ENCODE measurements at places on chromosomes 7 and 10.

DNA sequence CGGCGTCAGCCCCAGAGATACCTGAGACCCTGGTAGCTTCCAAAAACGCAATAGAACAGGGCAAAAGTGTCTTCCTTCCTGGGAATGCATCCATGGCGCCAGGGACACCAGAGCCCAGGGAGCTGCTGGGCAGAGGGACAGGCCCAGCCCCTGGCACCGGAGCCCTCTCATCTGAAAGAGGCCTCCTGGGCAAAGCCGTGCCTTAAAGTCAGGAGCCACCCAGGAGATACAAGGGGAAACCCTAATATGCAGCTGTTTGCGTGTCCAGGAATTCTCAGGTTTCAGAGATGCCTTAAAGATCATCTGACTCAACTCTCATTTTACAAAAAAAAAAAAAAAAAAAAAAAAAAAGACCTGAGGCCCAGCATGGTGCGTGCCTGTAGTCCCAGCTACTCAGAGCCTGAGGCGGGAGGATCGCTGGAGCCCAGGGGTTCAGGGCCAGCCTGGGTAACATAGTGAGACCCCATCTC lies 28.0 kb downstream of the NUDT1 start:
- no peak for DNase-seq

GRCh38 chr10:71984126-71984808 lies 20.1 kb downstream of the CHST3 start:
- DNase-seq: no peak

DNA sequence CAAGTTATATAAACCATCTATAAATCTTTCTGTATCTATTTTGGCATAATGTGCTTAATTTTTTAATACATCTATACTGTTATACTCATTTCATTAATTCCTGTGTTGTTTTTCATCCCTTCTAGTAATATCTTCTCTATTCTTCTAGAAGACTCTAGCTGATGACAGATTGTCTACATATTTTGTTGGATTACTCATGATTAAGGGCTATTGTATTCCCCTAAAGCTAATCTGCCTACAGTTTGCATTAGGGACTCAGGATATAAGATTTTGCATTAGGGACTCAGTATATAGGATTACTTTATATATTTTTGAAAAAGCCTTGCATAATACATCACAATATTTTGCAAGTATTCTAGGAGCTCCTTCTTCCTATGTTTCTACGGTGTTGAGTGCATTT lies 8.3 kb upstream of the SEMA3A start:
- DNase-seq: no peak

DNA sequence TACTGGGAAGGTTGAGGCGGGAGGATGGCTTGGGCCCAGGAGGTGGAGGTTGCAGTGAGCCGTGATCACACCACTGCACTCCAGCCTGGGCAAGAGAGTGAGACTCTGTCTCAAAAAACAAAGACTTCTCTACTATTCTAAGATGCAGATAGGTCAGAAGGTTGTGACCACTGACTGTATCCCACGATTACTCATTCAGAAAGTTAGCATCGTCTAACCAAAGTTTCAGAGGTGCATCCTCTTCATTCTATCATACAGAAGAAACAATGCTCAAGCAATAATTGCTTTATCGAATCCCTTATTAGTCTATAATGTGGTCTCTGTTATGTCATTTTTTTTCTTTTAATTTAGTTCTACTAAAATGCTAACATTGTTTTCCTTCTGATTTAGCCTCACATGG lies 348.7 kb upstream of the LRGUK start:
- no peak for DNase-seq

DNA sequence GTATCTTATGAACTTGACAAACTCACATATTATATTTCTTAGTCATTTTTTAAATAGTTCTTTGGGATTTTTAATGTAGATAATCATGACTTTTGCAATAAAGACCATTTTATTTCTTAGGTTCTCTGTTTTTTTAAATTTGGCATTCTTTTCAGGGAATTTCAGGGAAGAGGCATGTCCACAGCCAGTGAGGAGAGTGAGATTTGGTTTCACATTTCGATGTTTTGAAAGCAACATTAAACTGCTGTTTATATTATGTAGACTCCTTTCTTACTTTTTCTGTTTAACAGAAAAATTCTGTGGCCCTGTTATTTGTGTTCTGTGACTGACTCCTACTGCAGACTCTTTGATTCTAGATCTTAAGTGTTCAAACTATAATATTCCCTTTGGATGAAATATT lies 153.7 kb downstream of the FAM107B start:
- DNase-seq: no peak

- no peak for DNase-seq
Observed at GRCh38 chr7:3568516-3568915, 267.5 kb downstream of the SDK1 start.

DNA sequence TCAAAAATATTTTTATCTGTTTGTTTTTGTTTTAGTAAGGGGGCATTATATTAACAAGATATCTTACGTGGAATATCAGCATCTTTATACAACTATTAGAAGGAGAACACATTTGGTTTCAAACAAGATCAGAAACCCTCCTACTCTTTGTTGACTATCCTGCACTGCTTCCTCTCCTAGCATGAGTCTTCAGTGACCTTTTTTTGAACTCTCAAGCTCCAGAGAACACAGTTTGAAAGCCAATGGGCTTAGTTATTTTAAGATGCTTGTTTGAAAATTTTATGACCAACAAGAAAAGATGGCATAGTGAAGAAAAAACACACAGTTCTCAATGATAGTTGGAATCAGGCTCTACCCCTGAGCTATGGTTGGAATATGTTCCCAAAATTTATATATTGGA lies 37.2 kb upstream of the RTKN2 start:
- DNase-seq: no peak

DNA sequence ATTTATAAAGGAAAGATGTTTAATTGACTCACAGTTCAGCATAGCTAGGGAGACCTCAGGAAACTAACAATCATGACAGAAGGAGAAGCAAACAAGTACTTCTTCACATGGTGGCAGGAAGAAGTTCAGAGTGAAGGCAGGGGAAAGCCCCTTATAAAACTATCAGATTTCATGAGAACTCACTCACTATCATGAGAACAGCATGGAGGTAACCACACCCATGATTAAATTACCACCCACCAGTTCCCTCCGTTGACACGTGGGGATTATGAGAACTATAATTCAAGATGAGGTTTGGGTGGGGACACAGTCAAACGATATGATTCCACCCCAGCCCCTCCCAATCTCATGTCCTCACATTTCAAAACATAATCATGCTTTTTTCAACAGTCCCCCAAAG lies 124.2 kb upstream of the PCGF5 start:
- no peak for DNase-seq

DNA sequence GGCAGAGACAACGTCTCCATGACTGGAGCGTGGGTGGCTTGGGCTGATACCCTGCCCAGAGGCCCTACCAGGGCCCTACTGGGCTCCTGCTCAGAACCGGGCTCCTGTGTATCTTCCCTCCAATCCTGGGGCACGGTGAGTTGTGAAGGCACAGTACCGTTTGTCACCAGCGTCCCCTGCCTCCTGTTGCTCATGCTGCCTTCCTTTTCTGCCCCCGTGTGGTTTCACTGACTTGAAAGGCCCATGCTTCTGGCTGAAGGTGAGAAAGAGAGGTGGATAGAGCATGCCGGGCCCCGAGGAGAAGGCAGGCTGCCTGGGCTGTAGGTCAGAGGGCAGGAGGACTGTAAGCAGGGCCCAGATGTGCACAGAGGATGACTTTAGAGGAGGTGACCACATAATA lies 9.1 kb upstream of the DMBT1 start:
- no peak for DNase-seq

GRCh38 chr10:23910291-23910690 lies 298.6 kb upstream of the KIAA1217 start:
- DNase-seq: no peak

GRCh38 chr7:25385506-25386136 lies 157.3 kb upstream of the NPVF start:
- DNase-seq: no peak
